Urinary bladder (tissue), 4 donors: ENCODE measurements at places on chromosomes 4 and X. TPM values are rescaled to one million over a fixed set of nuclear protein-coding genes. Genes with fewer than 3 reads are reported as not detected.

DNA sequence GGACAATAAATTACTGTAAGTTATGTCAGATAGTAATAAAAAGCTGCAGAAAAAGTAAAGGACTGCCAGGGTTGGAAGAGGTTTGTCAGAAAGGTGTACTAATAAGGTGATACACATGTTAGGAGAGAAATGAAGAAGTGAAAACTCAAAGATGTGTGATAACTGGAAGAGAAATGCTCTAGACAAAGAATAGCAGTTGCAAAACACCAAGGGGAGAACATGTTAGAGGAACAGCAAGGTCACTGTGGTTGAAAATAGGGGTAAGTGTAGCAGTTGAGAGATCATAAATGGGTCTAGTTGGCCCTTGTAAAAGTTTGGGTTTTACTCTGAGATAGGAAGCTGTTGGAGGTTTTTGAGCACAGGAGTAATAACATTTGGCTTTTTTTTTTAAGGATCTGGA is 46.9 kb downstream of the HSPA4L start:
- no peak for DNase-seq

DNA sequence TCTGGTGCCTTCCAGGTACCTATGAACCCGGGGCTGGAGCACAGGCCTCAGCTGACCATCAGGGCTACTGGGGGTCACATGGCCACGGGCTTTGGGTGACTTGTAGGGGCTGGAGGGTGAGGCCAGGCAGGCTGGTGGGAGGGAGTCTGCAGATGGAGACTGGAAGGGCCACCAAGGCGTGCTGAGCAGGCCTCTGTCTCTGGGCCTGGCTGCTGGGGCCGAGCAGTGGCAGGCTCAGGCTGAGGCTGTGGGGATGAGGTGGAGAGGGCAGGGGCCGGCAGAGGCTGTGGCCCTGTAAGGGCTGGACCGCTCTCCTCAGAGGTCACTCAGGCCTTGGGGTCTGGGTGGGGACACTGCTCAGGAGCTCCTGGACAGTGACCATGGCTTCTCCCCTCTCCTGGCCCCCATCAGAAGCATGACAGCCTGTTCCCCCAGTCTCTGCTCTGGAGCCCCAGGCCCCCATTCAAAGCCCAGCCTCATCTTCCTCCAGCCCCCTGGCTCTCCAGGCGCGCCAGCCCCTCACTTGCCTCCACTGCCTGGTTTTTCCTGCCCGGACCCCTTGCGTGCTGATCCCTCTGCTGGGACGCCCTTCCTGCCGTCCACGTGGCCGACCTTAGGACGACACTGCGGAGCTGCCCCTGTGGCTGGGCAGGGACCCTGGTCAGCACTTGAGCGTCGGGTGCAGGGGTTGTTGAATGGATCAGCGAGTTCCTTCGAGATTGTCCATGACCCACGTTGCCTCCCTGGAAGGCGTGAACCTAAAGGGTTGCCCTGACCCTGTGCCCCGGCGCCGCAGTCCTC is 11.1 kb upstream of the NAT8L start:
- no peak for DNase-seq

- no peak for DNase-seq
These were observed 53.5 kb upstream of the PCDH10 start for GRCh38 chr4:133095591-133095990.

DNA sequence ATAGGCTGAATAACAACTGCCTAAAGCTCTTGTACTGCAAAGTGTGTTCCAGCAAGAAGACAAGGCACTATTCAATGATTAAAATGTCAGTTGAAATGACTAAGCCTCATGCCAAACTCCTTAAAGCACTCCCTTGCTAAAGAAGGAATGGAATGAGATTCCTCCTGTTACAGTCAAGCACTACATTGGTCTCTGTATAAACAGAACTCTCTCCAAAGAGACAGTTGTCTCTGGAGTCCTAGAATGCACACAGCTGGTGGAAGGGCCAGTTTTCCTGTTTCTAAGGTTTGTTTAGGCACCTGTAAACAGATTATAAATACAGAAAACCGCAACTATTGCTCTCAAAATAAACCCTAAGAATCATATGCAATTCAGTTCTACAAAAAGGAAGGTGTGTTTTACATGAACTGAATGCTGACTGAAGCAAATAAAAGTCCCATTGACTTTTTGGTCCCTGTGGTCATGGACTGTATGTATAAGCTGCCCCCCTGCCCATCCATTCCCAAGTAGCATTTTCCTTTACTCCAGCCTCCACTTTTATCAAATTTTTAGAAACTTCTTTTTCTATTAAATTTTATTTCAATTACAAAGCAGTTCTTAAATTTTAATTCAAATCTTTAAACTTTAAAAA is 47.0 kb downstream of the FAT1 start:
- no peak for DNase-seq

Gene ETDB
- total RNA-seq = not detected

Gene CENPE
- total RNA-seq = 21.8 TPM

DNA sequence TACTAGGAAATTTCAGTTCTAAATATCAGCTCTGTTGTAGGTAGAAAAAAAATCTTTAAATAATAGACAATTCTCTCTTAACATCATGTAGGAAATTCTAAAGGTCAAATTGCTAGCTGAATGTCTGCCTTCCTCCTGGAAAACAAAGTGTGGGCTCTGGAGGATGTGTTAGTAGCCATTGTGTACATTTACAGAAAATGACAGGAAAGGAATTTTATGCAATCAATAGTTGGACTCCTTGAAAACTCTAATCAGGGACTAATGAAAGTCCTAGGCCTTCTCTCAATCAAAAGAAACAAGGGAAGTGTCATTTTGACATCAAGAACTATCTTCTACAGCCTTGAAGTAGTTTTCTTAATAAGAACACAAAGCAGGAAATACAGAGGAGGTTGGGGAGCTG is 174.6 kb downstream of the ANKRD50 start:
- no peak for DNase-seq

DNA sequence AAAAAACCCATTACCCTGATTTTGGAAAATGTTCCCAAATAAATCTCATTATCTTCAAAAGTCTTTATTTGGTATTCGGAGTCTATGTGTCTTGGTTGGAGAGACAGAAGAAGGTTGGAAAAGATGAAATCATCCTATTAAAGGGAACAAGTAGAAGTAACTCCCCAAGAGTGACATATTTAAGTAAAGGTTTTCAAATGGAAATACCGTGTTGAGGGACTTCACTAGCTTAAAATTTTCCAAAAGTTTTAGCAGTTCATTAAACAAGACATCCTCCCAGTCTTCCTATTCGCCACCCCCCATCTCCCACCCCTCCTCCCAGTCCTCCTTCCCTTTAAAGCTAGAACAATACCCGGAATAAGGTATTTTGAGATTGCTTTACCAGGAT is 62.7 kb upstream of the CCDC160 start:
- DNase-seq = no peak

Gene GPR143
- 0.79 TPM for total RNA-seq

Gene HELT
- not detected for total RNA-seq

- DNase-seq = no peak
These were observed 155.2 kb upstream of the SPIN4 start for GRCh38 chrX:63506320-63506719.

GRCh38 chr4:23938796-23939195 is 48.9 kb upstream of the PPARGC1A start:
- no peak for DNase-seq

- DNase-seq = no peak
These were observed 8.0 kb downstream of the OFD1 start for GRCh38 chrX:13742397-13743176.

GRCh38 chr4:141473952-141474351 is 162.4 kb upstream of the IL15 start:
- peak; percentile 25 for DNase-seq

Gene FGF13
- 59.1 TPM for total RNA-seq

GRCh38 chrX:46811121-46811520 is 25.7 kb upstream of the RP2 start:
- DNase-seq = no peak

DNA sequence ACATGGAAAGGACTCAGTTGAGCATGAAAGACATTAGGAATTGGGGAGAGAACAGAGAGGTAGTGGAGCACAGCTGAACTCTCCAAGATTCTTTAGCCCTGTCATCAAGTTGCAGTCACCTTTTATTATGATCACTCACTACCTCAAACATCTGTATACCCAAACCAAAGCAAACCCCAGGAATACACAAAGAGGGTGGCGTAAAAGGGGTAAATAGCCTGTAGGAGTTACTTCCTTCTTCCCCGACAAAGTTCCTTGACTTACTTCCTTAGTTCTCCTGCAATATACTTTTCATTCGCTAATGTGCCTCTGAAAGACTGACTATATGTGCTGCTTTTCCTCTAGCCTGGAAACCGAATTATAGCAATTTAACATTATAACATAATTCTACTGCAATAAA is 159.9 kb downstream of the SPRY1 start:
- DNase-seq = no peak

DNA sequence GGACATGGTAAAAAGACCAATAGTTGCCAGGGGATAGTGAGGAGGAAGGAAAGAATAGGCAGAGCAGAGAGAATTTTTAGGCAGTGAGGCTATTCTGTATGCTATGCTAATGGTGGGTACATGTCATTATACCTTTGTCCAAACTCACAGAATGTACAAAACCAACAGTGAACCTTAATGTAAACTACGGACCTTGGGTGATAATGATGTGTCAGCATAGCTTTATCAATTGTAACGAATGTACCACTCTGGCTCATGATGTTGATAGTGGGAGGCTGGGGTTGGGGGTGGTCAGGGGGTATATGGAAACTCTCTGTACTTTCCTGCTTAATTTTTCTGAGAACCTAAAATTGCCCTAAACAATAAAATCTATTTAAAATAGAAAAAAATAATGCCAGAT is 37.7 kb upstream of the ACSL4 start:
- no peak for DNase-seq
